ENCODE measurements at places on chromosomes 16 and 17.

- no peak for DNase-seq
These were observed 13.3 kb downstream of the IRX5 start for GRCh38 chr16:54944002-54944401.

DNA sequence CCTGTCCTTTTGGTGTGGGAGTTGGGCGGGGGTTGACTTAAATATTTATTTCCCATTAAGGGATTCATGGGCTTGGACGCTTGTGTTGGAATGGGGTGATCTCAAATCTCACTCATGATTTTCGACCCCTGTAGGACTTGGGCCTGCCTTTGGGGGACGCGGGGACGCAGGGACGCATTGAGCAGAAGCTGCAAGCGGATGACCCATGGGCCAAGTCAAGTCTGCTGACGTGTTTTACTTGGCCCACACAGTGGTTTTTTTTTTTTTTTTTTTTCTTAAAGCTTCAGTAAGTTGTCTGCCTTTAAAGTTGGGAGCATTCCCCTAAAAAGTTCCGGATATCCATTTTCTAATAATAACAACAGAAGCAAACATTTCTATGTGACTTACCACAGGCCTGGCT is 28.9 kb downstream of the CMIP start:
- DNase-seq = peak; percentile 74

GRCh38 chr17:35732806-35733136 is 1.3 kb downstream of the RASL10B start:
- no peak for DNase-seq

- peak; percentile 56 for DNase-seq
These were observed 1418.8 kb downstream of the CDH11 start for GRCh38 chr16:63702981-63703590.

DNA sequence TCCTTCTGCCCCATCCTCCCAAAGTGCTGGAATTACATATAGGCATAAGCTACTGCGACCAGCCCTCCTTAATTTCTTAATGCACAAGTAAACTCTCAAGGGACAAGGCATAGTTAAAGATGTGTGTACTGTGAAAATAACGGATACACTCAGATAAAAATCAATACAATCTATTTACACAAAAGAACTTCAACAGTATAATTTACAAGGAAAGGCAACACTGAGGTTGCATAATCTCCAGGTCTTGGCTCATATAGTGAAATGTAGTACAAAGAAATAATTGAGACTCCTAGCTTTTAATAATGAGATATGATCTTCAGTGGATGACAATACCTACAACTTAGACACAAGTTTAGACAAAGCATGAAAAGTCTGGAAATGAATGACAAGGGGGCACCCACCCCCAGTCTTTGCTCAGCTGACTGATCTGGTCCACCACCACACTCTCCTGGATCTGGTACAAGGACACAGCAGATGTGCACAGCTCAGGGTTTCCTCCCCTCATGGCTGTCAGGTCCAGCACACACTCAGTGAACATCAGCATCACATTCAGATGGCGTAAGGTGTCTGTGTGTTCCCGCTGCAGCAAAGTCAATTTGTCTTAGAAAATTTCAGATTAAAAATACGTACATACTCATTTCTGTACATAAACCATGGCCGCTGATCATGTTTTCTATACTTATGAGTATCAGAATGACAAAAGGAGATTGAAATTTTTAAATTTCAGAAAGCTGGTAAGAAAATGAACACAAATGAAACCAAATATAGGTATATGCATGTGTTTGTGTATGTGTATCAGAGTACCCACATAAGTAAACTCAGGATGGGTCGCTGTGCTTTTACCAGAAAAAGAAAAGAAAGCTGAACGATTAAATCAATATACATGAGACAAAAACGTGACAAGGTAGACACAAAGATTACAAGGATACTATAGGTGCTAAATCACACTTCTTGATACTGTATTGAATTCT is 33.7 kb upstream of the ALDH3A1 start:
- DNase-seq = no peak

DNA sequence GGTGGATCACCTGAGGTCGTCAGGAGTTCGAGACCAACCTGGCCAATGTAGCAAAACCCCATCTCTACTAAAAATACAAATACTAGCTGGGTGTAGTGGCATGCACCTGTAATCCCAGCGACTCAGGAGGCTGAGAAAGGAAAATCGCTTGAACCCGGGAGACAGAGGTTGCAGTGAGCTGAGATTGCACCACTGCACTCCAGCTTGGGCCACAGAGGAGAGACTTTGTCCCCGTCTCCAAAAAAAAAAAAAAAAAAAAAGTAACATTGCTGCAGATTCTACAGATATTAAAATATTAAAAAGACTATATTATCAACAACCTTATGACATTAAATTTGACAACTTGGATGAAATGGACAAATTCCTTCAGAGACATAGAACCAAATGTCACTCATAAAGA is 25.7 kb downstream of the MBTD1 start:
- no peak for DNase-seq

- DNase-seq = no peak
These were observed 40.5 kb downstream of the CEP95 start for GRCh38 chr17:64547319-64547718.

- DNase-seq = no peak
These were observed 5.1 kb downstream of the STH start for GRCh38 chr17:46003907-46004748.

DNA sequence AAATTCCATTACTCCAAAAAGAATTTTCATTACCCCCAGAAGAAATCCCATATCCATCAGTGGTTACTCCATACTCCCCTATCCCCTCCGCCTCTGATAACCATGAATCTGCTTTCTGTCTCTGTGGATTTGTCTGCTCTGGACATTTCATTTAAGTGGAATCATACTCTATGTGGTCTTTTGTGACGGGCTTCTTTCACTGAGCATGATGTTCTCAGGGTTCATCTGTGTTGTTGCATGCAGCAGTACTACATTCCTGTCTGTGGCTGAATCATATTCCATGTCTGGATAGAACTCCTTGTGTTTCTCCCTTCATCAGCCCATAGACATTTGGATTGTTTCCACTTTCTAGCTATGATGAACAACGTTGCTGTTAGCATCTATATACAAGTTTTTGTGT is 59.5 kb upstream of the IRX3 start:
- no peak for DNase-seq

DNA sequence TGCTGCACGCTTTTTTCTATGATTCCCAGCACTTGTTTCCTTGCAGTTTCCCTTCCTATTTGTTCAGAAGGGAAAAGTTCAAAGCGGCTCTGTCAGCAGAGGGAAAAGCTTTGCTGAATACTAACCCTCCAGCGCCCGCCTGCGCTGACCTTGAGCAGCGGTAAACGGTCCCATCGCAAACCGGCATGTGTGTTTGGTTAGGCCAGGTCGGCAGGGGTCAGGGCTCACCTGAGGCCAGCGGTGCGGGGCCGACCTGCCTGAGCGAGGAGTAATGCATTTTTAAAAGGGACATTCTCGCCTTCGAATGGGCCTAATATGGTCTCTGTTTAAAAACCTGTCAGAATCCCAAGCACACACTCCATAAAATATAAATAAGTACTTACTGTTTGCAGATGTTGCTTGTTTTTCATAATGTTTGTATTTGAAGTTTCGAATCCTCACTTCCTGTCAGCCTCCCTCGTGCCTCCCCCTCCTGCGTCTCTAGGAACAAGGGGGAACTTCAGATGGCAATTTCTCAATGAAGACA is 110.1 kb downstream of the IRX3 start:
- DNase-seq = peak; percentile 28

DNA sequence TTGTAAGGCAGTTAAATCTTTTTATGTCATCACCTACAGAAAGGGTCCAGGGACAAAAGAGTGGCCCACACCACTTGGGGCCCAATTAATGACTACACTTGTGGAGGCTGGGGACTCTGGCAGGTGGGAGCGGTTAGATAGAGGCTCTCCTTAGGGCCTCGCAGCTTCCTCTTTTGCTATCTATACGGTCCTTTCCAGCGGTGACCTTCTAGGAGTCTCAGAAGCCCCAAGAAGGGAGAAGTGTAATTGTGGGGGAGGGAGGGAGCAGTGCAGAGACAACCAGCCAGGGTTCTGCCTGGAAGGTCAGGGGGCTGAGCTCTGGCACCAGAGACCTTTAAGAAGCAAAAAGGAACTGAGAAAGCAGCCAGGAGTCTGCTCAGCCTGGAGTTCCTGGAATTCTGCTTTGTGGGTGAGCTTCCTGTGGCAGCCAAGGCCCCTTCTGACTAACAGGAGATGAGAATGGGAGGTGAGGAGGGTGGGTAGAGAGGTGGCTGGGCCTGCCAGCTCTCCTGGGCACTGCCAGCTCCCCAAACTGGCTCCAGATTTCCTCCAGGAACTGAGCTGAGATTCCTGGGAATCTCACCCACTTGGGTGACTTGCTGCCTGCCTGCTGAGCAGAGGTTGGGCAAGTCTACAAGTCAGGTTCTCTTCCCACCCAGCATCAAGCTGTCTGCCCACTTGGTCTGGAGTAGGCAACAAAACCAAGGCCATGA is 16.3 kb upstream of the MAP3K14 start:
- DNase-seq = no peak

GRCh38 chr16:66541388-66542355 is 8.2 kb downstream of the TK2 start:
- DNase-seq = no peak

- no peak for DNase-seq
These were observed 8.6 kb downstream of the CCDC102A start for GRCh38 chr16:57527610-57528360.

GRCh38 chr16:66036793-66037715 is 329.4 kb upstream of the CDH5 start:
- DNase-seq = no peak

GRCh38 chr17:2338315-2338657 is 985 bp downstream of the SGSM2 start:
- DNase-seq = no peak

- no peak for DNase-seq
These were observed 153.9 kb upstream of the C17orf78 start for GRCh38 chr17:37221865-37222264.

DNA sequence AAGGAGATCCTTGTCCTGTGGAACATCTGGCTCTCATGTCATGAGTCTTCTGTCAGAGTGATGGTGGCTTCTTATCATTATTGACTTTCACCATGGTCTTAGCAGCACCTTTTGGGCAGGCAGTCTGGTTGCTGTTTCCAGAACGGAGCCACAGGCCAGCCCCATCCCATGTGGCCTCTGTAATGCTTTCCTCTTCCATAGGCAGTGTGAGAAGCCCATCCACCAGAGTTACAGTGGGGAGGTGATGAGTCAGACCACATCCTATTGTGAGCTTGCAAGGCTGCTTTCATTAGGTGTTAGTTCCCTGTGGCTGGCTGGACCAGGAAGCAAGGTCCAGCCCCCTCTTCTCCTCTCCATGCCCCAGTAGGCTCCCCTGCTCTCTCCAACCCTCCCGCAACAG is 30.8 kb upstream of the SPACA3 start:
- no peak for DNase-seq

- no peak for DNase-seq
These were observed 16.1 kb downstream of the FASN start for GRCh38 chr17:82081966-82082365.

GRCh38 chr17:79279320-79279719 is 204.7 kb downstream of the ENGASE start:
- DNase-seq = no peak

DNA sequence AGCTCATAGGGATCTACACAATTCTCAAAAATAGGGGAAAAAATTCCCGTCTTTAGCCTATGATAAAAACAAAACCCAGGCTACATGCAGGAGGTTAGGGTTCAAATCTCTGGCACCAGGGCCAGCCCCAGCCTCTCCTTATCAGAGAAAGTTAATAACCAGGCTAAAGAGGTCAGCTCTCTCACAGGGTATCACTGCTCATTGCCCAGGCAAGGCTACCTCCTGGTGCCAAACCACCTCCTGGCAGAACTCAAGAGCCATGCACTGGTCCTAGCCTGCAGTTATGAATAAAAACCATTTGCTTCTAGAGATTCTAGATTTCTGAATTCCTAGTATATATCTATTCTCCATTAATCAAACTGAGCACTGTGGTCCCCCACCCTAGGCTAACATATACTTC is 65.8 kb downstream of the CREBBP start:
- DNase-seq = no peak

DNA sequence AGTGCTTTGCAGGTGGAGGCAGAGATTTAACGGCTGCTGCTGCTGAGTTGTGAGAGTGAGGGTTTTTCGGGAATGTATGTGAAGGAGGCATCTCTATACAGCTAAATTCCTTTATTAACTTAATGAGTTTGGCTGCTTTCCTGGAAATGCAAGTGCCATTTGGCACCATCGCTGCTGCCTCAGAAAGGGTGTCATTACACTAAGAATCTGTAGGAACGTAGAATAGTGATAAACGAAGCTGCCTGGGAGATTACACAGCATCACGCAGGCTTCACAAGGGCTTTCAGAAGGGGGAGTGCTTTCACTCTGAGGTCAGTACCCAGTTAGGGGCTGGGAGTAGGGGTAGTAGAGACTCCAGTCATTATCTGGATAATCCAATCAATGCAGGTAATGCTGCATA is 14.1 kb upstream of the NLRP1 start:
- DNase-seq = no peak

GRCh38 chr17:57084361-57084801 is 665 bp upstream of the AKAP1 start:
- no peak for DNase-seq

DNA sequence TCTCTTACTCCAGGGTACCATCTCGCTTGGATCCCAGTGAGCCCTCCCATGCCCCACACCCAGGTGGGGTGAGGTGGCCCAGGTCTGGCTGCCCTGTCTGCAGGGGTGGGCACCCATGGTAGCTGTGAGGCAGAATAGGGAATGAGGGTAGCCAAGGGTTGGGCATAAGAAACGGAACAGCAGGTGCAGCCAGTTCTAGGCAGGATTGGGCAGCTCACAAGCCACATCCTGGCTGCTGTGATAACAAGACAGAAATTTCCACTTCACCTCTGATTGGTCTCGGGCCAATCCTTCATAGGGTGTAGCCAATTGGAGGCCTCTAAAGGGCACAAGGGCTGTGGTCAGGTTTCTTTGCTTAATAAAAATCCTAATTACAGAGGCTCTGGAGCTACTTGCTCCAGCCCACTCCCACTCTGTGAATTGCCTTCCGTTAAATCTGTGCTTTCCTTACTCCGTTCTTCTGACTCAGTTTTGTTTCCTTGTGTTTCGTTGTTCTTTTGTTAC is 1.5 kb upstream of the ARHGDIG start:
- DNase-seq = peak; percentile 34

GRCh38 chr17:20187049-20187448 is 177.9 kb downstream of the SPECC1 start:
- DNase-seq = no peak
